ENCODE measurements at places on chromosomes 3 and 15.

DNA sequence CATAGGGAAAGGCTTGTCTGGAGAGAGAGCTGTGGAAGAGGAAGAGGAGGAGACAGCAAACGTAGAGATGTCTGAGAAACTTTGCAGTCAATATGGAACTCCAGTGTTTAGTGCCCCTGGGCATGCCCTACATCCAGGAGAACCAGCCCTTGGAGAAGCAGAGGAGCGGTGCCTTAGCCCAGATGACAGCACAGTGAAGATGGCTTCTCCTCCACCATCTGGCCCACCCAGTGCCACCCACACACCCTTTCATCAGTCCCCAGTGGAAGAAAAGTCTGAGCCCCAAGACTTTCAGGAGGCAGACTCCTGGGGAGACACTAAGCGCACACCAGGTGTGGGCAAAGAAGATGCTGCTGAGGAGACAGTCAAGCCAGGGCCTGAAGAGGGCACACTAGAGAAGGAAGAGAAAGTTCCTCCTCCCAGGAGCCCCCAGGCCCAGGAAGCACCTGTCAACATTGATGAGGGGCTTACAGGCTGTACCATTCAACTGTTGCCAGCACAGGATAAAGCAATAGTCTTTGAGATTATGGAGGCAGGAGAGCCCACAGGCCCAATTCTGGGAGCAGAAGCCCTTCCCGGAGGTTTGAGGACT lies 6.9 kb downstream of the MAP1A start:
- no peak for DNase-seq

DNA sequence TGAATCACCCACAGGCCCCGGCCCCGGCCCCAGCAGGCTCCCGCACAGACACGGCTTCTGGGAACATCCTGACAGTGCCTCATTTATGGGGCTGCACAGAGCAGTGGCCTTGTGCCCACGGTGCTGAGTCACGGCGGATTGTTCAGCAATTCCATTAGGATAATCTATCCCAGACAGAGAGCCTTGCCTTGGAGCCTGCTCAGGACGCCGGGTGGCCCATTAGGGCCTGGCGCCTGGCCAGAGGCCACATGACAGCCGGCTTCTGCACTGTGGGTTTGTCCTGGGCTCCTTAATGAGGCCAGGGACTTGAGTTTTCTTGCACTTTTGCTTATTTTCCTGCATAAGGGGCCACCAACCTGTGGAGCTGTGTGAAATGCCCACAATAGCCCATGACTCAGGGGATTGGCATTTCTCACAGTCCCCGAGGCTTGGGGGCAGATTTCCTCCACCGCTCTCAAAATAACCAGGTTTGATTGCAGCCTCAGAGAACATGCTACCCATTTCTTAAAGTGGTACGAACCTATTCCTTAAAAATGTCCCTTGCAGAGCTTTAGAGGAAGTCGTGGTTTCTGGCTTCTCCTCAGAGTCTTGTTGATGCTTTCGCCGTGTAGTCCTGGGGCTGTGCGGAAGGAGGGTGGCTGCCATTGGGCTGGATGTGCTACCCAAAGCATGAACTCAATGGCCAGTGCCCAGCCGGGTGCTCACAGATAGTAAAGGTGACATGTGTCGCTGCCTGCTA lies 19.0 kb downstream of the SYNM start:
- DNase-seq: no peak

DNA sequence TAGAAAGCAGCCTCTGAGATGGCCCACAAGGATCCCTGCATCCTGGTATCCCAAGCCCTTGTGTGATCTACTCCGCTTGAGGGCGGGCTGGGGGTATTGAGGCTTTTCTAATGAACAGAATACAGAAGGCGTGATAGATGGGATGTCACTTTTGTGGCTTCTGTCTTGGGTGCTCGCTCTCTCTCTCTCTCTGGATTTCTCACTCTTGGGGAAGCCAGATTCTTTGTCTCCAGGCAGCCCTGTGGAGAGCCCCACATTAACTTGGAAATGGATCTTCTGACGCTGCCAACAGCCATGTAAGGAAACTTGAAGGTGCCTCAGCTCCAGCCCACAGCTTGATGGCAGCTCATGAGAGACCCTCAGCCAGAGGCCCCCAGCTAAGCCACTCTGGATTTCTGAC lies 26.9 kb upstream of the SEC62 start:
- no peak for DNase-seq

DNA sequence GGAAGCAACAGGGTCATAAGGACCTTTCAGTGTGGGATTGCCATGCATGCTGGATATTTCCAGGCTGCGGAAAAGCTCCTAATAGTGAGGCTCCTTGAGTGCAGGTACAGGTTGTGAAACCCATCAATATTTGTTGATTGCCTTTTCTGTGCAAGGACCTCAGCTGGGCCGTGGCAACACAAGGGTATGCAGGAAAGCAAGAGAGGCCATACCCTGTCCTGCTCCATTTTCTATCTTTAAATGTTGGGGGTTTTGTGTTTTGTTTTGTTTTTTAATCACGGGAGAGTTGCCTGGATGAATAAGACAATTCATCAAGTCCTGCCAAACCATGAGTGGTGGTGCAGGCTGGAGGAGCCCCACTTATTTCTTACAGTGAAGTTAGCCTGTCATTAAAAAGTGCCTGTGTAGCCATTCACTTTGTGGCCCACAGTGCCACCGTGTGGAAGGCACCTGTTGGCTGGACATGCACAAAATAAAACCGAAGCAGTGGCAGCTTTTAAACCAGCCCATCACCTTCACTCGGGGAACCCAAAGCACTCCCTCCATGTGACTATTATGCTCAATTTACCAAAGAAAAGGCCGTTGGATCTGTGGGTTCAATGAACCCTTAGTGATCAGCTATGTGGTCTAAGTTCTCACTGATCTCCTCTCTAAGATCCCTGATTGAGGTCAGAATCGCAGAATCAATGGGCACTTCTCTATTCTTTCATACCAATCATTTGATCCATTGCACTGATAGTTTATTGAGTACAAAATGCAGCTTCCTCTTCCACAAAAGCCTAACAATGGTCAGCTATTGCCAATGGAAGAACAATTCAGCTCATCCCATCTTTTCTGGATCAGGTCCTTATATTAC lies 42.2 kb downstream of the CLDN18 start:
- DNase-seq: no peak

- no peak for DNase-seq
Measured at GRCh38 chr3:52379610-52380009, 63.5 kb downstream of the DNAH1 start.

DNA sequence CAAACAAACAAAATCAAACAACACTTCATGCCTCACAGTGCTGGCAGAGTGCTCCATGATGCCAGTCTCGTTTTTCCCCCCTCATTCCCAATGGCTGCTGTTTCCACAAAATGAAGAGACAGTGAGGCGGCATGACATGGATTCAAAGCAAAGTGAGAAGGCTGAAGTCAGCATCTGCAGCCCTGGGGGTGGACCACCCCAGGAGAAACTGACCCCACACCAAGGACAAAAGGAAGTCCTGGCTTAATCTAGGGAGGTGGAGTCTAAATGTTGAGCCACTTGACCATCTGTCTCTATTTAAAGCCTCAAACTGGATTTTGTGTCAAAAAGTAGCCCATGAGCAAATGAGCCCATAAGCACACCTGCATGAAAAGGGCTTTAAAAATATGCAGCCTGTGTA lies 151.2 kb upstream of the RORA start:
- DNase-seq: no peak

GRCh38 chr15:55230051-55230670 lies 33.4 kb upstream of the RSL24D1 start:
- DNase-seq: no peak

DNA sequence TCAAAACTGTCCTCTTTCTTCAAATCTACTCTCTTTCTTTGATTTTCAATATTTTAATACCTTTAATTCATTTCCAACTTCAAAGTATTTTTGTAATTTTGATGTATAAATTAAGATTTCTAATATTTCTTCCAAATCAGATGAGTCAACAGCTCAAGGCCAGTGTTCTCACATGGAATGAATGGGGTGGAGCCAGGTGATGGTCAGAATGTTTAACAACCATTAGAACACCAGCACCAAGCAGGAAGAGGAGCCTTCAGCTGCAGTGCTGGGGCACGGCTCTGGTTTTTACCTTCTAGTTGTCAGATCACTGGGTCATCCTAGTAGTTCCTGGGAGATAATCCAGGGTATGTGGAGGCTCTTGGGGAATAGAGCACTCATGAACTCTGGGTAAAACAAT lies 494.5 kb upstream of the PDZRN3 start:
- no peak for DNase-seq

- DNase-seq: no peak
Measured at GRCh38 chr3:131072099-131072559, 45.5 kb downstream of the NEK11 start.

- peak; percentile 69 for DNase-seq
Measured at GRCh38 chr3:53255775-53256703, at the start of gene TKT. TKT (minus strand) TSS chr3:53256022; CDS start chr3:53255942, 80 bp downstream.

DNA sequence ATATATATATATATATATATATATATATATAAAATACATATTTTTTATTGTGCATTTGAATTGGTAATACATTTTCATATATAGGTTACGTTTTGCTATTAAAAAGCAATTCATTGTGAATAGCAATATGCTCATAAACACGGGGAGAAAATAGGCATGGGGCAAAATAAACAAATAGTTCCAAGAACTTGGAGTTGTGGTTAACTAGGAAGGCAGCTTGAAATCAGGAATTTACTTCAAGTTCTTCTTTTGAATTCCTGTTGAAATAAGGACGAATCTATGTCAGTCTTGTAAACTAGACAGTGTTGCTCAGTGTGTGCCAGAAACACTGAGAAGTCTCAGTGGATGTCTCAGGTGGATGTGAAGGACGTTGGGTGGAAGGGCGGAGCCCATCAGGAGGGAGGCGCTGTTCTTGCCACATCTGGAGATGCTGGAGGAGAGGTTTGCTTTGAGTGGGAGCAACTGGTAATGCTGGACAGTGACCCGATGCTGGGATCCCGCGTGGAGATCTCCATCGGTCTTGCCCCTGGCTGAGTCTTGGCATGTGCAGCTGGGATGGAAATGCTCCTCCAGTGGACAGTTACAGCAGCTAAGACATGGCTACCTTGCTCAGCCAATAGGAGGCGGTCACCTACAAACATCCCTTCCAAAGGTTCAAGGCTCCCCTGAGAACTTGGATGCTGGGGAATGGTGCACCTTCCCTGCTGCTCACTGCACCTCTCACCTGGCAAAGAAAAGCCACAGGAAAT lies 2.5 kb downstream of the IL16 start:
- DNase-seq: no peak

DNA sequence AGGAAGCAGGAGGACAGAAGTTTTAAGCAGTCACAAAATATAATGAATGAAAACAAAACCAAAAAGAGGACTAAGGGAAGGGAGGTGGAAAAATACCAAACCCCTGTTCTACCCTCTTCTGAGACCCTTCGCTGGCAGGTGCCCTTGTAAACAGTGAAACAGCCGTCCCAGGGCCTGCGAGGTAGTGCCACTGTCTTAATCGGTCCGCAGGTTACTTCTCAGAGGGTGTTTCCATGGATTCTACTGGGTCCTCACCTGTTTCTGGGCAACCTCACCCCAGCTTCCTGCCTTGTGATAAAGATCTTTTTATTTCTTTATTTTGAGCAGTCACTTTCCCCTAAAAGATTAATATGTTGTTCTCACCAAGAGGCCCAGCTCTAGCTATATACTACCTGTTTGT lies 65.3 kb downstream of the SLC30A4 start:
- no peak for DNase-seq

DNA sequence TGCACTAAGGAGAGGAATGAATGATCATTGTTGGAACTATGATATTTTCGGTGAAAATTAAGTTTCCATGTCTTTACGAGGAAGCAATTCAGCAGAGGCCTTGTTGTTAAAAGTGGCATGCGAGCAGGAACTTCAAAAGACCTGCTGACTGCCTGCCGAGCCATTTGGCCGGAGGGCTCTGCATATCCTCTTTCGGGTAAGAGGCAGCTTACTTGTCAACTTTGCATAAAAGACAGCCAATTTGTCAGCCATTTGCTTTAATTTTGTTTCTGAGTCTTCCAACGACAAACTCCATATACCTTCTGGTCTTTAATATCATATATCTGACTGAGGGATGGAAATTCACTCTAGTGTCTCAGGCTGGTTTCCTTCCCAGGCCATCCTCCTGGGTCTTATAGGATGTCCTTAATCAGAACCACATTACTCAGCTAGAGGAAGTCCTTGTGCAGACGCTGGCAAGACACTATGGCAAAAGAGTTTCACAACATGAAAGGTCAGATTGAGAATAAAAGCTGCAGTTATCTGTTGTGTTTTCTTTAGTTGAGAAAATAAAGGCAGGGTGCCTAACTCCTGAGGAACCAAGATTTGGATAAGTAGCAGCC lies 128.7 kb upstream of the WNT5A start:
- DNase-seq: no peak

GRCh38 chr3:16151109-16151508 lies 23.4 kb upstream of the GALNT15 start:
- no peak for DNase-seq

- DNase-seq: no peak
Measured at GRCh38 chr3:57004229-57004628, 56.2 kb upstream of the SPATA12 start.

DNA sequence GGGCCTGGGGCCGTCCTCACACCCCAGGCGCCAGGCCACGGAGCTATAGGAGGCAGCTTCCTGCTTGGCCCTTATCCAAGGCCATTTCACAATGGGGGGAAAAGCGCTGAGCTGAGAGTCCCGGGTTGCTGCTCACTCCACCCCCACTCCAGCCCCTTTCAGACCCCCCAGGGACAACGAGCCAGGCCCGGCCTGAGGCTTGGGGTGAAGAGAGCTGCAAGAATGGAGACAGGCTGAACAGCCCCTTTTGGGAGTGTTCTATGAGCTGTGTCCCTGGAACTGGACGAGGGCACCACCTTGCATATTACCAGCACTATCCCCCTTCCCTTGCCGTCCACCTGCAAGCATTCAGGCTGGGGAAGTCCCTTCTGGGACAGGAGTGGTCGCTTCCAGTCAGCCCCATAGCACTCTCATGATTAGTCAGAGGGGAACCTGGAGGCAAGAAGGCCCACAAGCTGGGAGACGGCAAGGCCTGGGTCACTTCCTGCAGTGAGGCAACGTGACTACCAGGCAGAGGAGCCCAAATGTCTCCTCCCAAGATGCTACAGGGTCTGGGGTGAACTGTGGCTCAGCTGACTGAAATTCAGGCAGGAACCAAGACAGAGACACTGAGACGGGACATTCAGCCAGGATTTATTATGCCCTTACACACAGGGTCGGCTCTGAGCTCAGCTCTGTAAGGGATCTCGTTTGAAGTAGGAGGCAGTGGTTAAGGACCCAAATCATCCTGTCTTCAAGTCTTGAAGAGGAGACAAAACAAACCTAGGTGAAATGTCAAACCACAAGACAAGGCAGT lies 8.6 kb upstream of the SRP14 start:
- DNase-seq: no peak

DNA sequence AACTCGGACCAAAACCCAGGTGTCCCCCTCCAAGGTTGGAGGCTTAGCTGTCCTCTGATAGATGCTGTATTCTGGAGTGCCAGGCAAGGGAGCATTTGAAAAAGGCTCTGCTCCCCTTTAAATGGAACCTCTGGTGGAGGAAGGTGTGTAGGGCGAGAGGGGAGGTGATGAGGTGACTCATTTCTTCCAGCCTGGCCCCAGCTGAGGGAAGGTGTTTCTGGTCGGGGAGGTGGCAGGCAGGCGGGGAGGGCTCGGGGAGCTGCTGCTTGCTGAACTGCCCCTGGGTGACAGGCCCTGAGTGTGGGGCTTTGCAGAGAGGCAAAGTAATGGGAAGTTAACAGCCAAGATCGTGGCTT lies 18.8 kb downstream of the PSTPIP1 start:
- DNase-seq: peak; percentile 79

- DNase-seq: no peak
Measured at GRCh38 chr3:40299130-40299720, 10.3 kb upstream of the EIF1B start.

GRCh38 chr3:55721716-55722484 lies 234.8 kb upstream of the WNT5A start:
- DNase-seq: no peak
